Uterus (tissue), 4 donors: ENCODE measurements at places on chromosomes 4 and X. TPM values are rescaled to one million over a fixed set of nuclear protein-coding genes. Genes with fewer than 3 reads are reported as not detected.

DNA sequence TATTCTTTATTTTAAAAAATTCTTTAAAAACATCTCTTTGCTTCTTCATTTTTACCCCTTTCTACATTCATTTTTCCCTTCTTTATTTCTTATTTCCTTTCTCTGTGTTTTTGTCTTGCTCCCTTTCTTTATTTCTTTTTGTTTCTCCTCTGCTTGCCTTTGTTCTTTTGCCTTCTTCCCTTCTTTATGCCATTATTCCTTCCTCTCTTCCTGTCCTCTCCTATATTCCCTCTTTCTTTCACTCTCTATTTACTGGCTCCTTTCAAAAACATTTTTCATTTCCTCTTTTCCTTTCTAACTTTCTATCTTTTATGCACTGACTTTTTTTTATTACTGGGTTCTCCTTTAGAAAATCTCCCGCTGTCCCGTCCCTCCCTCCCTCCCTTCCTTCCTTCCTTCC lies 102.2 kb downstream of the RBMX2 start:
- no peaks in the 10 kb centered on the region for H3K4me1 ChIP-seq
- no peak overlapping the region for H3K27ac ChIP-seq
- H3K4me3 ChIP-seq: no peak overlapping the region
- H3K27me3 ChIP-seq: no peaks in the 10 kb centered on the region
- no peaks in the 10 kb centered on the region for H3K36me3 ChIP-seq

Gene SLC7A11
- total RNA-seq: not detected

Gene TAB3
- 48.4 TPM for total RNA-seq

Gene RTL5
- 9.7 TPM for total RNA-seq

Gene GAB1
- 62.9 TPM for total RNA-seq
